ENCODE measurements at places on chromosomes 7 and 10.

DNA sequence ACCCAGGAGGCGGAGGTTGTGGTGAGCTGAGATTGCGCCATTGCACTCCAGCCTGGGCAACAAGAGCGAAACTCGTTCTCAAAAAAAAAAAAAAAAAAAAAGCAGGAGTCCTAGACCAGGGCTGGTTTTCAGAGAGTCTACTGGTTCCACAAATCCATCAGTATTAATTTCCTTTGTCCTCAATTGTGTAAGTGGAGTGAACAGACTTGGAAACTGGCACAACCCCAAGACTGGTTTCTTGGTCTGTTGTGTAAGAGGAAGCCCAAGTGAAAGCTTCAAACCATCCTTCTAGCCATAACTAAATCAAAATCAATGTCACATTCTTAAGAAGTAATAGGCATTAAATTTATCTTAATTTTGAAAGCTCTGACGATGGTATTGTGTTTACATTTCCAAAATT lies 213.6 kb downstream of the DGKI start:
- DNase-seq: no peak

DNA sequence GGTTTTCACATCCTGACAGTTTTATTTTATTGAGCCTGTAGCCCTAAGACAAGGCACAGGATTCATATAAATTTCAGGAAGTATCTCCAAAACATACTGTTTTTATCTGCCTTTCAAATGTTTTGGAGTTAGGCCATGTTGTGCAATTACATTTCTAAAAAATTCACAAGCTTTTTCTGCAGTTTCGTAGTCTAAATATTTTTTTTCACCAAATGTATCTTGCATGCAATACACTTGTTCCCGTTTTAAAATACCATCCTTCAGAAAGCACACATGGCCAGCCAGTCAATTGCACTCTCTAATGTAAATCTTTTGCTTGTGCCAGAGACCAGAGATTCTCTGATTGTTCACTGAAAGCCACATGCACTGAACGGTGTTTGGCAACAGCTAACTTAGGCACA lies 161.5 kb upstream of the PRKCQ start:
- no peak for DNase-seq

DNA sequence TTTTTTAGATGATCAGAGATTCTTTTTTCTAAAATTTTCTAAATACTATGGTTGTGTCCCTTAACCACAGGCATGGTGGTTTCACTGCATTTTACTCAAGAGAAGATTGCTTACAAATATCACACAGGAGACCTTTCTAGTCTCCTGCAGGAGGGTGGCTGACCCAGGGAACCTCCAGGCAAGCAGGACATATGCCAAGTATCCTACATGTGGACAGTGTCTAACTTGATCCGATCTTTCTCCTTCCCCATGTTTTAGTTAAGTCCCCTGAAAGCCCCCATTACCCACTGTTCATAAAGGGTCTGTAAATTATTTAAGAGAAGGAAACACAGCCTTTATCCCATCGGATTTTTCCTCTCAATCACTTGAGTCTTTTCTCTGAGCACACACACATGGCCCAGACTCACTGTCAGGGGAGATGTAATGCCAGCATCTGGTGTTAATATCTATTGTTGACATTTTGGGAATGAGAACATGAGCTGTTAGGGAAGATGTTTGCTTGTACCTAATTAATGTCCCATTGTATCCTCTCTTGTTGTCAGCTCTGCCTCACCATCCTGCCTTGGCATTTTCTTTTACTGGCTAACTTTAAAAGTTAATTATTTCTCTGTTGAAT lies 755.2 kb downstream of the AUTS2 start:
- DNase-seq: no peak

DNA sequence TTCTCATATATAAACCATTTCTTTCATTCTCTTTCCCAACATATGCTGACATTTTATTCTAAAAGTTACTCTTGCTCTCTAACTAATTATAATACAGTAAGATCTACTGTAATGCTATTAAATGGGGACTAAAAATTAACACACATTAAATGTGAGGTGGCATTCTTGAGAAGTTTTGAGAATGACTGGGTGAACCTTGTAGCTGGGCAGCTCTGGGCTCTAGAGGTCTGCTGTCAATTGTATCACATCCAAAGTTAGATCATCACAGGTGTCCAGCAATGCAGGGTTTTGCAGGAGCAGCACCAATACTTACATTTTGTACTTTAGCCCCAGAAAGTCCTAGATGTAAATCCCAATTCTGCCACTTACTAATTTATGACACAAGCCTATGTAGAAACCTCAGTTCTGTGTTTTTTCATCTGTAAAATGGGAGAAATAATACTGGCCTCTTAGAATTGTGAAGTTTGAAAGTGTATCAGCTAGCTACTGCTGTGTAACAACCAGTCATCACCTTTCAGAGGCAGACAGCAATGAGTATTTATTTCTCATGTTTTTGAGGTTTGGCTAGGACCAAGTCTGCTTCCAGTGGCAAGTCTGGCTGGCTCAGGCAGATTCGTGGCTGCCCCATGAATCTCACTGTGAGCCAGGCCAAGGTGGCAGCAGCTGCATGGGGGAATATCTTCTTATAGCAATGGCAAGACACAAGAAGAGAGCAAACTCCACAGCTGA lies 79.6 kb upstream of the EMX2 start:
- no peak for DNase-seq

- DNase-seq: no peak
Observed at GRCh38 chr7:124912972-124913371, 16.7 kb downstream of the POT1 start.

DNA sequence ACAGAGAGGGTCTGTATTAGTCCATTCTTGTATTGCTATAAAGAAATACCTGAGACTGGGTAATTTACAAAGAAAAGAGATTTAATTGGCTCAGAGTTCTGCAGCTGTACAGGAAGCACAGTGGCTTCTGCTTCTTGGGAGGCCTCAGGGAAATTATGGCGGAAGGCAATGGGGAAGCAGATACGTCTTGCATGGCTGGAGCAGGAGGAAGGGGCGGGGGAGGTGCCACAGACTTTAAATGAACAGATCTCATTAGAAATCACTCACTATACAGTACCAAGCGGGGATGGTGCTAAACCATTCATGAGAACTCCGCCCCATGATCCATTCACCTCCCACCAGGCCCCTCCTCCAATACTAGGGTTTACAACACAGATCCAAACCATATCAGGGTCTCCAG lies 3.7 kb upstream of the CALU start:
- no peak for DNase-seq

DNA sequence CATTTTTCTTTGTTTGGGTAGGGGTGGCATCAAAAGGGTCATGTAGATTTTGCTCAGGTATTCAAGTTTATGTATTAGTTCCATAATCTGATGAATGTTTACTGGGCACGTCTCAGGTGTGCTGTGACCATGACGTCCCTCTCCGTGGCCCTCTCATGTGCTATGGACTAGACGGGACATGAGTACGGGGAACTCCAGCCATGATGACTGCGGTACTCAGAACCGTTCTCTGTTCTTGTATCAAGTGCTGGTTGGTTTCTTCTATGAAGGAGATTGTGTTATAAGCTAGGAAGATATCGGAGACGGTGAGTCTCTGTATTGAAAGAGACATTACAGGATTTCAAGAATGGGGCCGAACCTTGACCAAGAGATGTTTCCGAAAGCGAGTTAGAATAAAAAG lies 116.5 kb upstream of the ADARB2 start:
- no peak for DNase-seq

DNA sequence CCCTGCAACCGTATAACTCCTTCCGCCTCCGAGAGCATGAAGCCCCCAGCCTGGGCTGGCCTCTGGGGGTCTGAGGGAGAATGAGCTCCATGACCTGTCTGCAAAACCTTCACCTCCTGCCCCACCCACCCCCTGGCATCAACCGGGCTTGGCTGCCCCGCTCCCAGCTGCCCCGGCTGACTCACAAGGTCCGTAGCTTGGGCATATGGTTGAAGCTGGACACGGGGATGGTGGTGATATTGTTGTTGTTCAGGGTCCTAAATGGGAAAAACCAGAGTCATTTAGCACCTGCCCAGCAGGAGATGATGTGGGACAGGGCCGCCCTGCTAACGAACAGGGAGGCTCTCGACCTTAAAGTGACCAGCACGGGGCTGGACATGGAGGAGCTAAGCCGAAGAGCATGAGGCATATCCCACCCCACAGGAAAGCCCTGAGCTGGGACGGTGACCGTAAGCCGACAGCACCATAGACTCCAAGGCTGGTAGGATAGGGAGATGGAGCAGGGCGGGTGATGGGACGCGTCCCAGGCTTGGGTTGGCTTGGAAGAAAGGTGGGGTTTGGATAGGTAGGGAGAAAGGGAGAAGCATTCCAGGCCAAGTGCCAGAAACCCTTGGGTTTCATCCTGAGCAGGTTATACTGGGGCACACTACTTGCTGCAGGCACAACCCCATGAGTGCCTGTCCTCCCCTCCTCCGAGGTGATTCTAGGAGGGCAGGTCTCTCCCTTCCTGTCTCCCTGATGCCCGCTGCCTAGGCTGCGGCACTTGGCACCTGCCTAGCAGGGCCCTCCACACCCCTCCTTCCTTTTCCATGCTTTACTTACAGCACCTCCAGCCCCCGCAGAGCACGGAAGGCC lies 121.5 kb downstream of the SLIT1 start:
- DNase-seq: no peak

GRCh38 chr10:88309365-88309764 lies 273.8 kb downstream of the RNLS start:
- no peak for DNase-seq

GRCh38 chr7:158973440-158973839 lies 117.1 kb downstream of the DYNC2I1 start:
- DNase-seq: no peak

GRCh38 chr10:31170636-31171035 lies 139.0 kb upstream of the ZNF438 start:
- DNase-seq: no peak

GRCh38 chr7:2175091-2175490 lies 57.7 kb downstream of the MAD1L1 start:
- DNase-seq: no peak

DNA sequence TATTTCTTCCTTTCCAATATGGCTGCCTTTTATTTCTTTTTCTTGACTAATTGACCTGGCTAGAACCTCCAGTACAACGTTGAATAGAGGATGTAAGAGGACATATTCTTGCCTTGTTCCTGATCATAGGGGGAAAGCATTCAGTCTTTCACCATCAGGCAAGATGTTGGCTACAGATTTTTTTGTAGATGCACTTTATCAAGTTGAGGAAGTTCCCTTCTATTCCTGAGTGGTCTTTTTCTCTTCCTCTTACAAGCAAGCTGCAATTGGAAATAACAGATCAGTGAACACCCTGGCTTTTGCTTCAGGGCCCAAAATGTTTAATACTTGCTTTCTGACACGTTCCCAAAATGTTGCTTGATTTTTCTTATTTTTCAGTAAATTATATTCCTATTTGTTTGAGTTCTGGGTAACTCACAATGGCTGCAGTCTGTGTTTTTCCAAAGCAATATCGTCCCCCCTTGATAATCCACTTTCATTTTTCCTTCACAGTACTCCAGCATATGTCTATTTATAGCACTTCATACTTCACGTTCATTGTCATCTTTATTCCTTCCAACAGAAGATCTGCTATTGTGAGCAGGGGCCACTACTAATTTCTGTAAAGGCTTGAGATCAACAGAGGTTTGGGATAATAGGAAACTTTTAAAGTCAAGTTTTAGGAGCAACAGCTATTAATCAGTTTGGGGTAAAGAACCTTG lies 11.7 kb downstream of the CPEB3 start:
- DNase-seq: no peak

DNA sequence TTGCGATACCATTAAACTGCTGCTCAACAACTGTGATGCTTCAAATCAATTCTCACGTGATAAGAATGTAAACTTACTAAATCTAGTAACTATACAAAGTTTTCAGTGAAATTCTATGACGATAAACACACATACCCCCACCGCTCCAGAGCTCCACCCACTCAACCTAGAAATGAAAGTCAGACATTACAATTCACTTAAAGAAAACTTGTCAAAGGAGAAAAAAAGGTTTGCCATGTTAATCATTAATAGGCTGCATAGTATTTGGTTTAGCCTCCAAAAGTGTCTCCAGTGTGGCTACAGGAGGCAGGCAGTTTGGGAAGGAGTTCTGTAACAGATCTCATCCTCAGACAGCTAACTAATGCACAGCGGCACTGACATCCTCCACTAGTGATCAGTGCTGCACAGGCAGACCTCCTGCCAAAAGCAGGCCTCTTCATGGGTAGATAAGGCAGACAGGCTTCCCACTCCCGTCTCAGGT lies 3.1 kb downstream of the HERPUD2 start:
- no peak for DNase-seq

GRCh38 chr7:1562597-1563051 lies 6.6 kb upstream of the TMEM184A start:
- DNase-seq: no peak

DNA sequence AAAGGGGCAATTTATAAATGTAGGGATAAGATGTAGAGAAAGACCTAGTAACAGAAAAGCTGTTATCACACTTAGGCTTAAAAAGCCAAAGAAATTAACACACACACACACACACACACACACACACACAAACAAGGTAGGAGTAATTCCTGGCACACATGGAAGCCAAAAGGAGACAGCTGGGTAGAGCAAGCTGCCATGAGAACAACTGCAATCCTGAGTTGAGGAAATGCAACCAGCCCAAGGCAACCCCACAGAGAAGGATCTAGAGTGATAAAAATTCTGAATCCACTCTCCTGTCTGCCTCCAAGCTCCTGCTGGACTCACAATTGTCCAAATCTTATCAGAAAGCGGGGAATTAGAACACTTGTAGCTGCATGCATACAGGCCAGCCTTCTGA lies 229.1 kb upstream of the DGKB start:
- no peak for DNase-seq

DNA sequence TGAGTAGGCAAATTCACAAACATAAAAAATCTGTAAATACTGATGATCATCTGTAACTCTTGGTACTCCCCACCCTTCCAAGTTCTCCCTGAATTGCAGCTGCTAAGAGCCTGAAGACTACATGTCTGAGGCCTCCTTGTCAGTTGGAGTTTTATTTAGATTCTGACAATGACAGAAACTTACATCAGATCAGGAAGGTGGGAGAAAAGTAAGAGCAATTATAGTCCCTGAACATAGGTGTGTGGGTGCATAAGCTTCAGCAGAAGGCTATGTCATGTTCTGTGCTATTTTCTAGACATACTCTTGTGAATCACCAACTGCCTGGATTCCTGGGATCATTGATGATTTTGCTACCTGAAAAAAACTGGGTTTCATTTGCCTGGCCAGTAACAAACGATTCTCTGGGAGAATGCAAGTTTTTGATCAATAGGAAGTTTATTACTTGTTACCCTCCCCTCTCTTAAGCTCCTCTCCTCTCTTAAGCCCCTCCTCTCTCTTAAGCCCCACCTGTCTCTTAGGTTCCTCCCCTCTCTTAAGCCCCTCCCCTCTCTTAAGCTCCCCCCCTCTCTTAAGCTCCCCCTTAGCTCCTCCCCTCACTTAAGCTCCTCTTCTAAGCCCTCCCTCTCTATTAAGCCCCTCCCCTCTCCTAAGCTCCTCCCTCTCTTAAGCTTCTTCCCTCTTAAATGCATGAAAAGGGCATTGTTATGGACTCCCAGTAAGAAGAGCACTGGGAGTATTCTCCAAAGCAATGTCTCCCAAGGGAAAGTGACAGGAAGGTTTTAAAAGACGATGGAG lies 1183.4 kb upstream of the AUTS2 start:
- DNase-seq: no peak

DNA sequence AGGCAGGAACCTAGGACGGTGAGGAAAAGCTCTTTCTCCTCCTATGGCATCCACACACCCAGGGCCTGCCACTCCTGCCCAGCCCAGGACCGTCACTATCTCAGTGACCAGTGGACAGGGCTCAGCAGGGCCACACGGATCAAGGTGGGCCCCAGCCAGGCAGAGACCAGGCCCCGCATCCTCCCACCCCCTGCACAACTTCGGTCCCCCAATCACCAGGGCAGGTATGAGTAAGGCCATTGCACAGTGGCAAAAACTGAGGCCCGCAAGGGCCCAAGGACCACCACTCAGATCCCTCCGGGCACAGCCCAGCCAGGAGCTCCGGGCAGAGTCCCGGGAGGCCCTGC lies 30.3 kb downstream of the OAT start:
- no peak for DNase-seq
